GM23248 (cell line): ENCODE measurements at places on chromosomes 11 and 22. TPM values are rescaled to one million over a fixed set of nuclear protein-coding genes. Genes with fewer than 3 reads are reported as not detected.

DNA sequence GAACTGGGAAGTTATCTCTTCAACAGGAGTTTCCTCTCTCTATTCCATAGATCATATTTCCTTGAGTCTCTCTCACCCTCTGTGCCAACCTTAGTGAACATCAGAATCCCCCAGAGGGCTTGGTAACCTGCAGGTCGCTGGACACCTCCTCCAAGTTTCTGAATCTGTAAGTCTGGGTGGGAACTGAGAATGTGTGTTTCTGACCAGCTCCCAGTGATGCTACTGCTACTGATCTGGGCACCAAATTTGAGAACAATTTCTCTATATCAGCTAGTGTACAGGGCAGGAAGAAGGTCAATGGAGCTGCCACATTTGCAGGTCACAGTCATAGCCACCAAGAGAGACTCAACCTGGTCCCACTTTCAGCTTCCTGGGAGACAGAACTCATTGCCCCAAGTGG is 62.9 kb downstream of the RCN1 start:
- peaks cover 4% of the 10 kb centered on the region for H3K4me1 ChIP-seq
- H3K4me3 ChIP-seq = no peak overlapping the region
- no peak for DNase-seq
- no peak overlapping the region for H3K27ac ChIP-seq

DNA sequence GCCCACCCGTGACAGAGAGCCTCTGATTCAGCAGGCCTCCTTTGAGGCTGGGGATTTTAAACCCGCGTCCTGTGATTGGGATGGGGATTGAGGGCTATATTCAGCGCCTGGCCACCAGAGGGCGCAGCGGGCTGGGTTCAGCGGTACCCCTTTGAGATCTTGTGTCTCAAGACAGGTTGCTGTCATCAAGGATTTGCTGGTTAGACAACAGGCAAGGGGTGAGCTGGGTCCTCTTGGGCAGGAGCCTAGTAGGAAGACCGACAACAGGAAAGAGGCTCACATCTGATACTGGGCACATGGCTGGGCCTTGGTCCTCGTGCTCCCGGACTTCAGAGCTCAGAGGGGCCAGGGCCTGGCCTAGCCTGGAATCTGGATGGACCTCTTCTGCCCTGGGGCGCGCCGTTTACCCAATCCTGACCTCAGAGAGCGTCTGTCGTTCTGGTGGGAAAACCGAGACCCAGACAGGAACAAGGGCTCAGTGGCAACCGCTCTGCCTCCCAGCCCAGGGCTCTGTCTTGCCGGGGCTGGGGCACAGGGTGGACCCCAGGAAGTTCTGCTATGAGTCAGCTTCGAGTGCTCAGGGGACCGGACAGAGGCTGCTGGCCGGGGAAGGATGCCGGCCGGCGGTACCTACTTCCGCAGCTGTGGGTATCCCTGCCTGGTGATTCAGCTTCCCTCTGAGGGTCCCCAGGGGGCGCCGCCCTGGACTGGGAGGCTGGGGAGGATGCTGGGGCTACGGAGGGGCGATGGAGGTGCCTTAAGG is 929 bp upstream of the SLC35E4 start:
- H3K4me3 ChIP-seq = peak overlapping the region; percentile 79
- peak overlapping the region; percentile 72 for H3K27ac ChIP-seq
- H3K4me1 ChIP-seq = peaks cover 23% of the 10 kb centered on the region

DNA sequence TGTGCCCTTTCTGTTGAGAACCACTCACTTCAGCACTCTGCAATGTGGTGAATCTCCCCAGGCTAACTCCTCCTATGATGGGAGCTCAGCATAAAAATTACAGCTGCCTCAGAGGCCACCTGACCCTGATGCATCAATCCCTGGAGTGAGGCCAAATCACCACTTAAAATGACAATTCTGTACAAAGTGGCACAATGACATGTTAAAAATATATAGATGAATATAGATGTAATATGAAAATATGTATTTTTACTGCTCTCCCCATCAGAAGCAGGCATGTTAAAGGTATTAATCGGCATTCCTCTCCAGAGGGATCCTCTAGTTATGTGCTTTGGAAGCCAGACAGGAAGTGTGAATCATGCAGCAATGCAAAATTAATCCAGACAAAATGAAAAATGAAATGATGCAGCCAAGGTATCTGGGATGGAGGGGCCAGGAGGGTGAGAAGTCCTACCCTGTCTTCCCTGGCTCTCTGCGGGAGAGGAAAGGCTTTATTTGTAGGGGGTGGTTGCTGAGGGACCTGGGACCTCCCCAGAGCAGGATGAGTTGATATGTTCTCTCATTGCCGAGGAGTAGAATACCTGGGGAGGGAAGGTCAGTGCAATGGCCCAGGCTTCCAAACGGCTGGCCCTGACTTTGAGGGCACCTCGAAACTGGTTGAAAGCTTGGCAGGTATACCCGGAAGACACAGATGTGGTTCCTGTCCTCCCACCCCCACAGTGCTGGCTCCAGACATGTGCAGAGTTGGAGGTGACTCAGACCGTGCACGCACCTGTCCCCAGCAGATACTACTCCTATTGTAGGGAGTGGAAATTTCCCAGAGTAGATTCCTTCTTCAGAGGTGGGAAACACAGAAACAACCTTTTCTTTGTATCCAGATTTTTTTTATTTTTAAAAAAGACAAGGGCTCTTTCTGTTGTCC is 347.9 kb upstream of the NCAM1 start:
- 0 out of 2 replicates have a peak overlapping the region, but pooled peaks have one; percentile 4 for H3K27ac ChIP-seq
- H3K4me1 ChIP-seq = peaks cover 27% of the 10 kb centered on the region
- no peaks in the 10 kb centered on the region for H3K36me3 ChIP-seq
- H3K27me3 ChIP-seq = no peaks in the 10 kb centered on the region

DNA sequence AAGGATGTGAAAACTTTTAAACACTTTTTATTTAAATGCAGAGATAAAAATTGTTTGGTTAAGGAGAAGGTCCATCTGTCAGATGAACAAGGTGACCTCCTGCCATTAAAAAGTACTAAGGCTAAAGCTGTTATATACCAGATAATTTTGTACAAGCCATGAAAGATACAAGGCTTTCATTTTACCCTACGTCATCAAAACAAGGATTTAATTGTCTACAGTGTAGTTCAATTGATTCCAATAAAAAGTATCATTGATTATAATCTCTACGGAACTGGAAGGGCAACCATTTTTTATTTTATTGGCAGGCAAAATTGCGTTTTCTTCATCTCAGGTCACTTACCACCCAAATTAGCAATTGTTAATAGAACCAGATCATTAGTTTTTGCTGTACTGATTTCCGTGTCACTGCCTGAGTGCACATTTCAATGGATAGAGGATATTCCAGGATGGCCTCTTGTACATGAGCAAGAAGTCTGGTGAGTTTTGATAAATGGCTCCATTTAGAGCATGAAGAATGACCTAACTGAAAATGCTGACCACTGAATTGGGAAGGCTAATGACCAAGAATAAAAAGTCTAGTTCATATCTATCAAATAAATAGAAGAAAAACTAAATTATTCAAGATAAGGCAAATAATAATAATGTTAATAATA is 564.9 kb downstream of the JRKL start:
- H3K27me3 ChIP-seq = no peaks in the 10 kb centered on the region
- H3K4me1 ChIP-seq = no peaks in the 10 kb centered on the region
- no peaks in the 10 kb centered on the region for H3K36me3 ChIP-seq
- no peak overlapping the region for H3K4me3 ChIP-seq

DNA sequence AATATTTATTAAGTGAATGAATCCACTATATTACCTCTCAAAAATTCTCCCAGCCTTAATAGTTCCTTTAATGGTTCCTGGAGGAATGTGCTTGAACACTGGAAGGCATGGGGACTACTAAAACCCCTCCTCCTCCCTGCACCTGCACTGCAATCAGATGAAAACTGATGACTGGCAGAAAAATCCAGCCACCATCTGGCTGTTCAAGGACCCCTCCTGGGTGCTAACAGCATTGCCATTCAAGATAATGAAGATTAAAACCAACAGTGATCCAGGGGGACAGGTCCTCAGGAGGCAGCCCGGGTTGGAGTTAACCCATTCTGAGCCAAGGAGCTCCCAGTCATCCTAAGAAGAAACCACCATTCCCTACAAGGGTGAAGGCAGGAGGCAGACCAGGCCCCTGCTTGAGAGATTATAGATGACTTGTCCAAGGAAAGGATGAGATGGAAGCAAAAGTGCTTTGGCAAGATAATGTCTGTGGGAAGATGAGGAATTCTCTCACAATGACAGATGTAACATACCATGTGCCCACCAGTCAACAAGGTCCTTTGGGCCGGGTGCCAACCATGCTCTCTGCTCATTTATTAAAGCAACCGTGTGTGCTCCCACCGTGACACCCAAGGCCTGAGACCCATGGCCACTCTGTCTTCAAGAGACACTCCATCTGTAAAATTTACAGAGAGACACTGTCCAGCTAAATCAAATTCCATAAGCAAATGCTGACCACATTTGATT is 90.6 kb downstream of the LARGE1 start:
- H3K4me3 ChIP-seq = no peak overlapping the region
- H3K27ac ChIP-seq = no peak overlapping the region
- no peak for DNase-seq
- no peaks in the 10 kb centered on the region for H3K27me3 ChIP-seq

GRCh38 chr11:130162733-130163132 is 3.2 kb downstream of the ST14 start:
- peaks cover 35% of the 10 kb centered on the region for H3K27me3 ChIP-seq
- H3K36me3 ChIP-seq = no peaks in the 10 kb centered on the region
- peaks cover 13% of the 10 kb centered on the region for H3K4me1 ChIP-seq
- DNase-seq = peak; percentile 68

DNA sequence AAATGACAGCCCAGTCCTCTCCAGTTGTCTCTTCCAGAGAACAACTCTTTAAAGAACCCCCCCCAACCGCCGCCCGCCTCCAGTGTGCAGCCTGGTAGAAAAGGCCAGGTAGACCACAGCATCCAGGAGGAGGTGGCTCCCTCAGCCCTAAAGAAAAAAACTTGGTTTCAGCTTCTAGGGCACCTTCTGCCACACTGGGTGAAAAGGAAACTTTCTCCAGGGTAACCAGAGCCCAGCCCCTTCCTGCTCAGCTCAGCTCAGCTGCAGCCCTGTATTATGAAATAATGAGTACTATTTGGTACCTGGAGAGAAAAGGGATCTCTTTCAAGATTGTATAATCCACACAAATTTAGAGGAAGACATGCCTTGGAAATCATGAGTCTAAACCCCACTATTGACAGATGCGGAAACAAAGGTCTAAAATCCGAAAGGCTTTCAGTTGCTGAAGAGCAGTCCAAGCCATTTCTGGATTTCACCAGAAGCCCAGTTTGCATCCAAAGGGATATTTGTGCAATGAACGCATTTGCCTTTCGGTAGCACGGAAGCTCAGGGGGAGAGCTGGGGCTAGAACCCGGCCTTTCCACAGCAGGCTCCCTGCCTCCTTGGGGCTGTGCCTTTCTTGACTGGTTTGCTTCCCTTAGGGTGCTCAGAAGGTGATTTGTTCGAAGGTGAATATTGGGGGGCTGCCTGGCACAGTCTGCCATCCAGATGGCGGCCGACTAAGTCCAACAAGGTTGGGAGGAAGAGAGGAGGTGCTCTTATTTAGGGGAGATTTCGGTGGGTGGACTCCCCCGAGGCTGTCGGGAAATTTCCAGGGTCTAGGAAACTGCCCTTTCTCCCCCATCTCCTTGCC is 3.3 kb downstream of the FXYD6 start:
- H3K27ac ChIP-seq = no peak overlapping the region
- H3K4me1 ChIP-seq = no peaks in the 10 kb centered on the region
- no peak for DNase-seq
- no peak overlapping the region for H3K4me3 ChIP-seq
- peaks cover 50% of the 10 kb centered on the region for H3K27me3 ChIP-seq

DNA sequence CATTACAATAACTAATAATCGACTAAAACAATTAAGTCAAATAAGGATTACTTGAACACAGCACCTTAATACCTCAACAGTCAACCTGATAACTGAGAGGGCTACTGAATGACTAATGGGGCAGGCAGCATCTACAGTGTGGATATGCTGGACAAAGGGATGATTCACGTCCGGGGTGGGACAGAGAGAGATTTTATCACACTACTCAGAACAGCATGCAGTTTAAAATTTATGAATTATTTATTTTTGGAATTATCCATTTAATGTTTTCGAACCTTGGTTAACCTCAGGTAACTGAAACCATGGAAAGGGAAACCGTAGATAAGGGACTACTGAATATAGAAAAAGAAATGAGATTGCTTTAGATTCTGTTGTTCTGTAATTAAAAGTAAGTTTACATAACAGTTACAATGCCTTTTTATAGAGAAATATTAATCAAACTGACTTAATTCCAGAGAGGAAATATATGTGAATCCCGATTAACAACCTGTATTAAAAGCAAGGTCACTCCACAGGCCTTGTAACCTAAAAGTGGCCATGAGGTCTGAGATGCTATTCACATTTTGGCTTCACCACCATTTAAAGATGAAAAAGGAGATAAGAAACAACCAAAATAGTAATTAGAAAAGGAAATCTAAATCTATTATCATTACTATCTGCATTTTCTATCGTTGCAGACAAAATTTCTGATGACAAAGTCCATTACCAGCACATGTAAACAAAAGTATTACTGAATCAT is 119.0 kb upstream of the TP53AIP1 start:
- no peak overlapping the region for H3K27ac ChIP-seq
- H3K4me1 ChIP-seq = peaks cover 11% of the 10 kb centered on the region
- 0 out of 2 replicates have a peak, but pooled peaks cover 5% of the 10 kb centered on the region for H3K36me3 ChIP-seq
- no peak overlapping the region for H3K4me3 ChIP-seq
- no peaks in the 10 kb centered on the region for H3K27me3 ChIP-seq
- DNase-seq = peak; percentile 75

- H3K4me1 ChIP-seq = no peaks in the 10 kb centered on the region
- no peak for DNase-seq
- H3K27me3 ChIP-seq = peaks cover 71% of the 10 kb centered on the region
- no peak overlapping the region for H3K4me3 ChIP-seq
Measured at GRCh38 chr11:279040-279965, 1.1 kb downstream of the NLRP6 start.

- H3K36me3 ChIP-seq = no peaks in the 10 kb centered on the region
- H3K4me1 ChIP-seq = no peaks in the 10 kb centered on the region
- DNase-seq = no peak
- H3K27ac ChIP-seq = no peak within 1 kb of the TSS
Measured at GRCh38 chr22:17007852-17008731, at the start of gene GAB4. GAB4 (minus strand) TSS chr22:17008222; CDS start chr22:17008114, 108 bp downstream.

GRCh38 chr11:71572811-71573210 is 7.4 kb downstream of the KRTAP5-10 start:
- H3K4me3 ChIP-seq = no peak overlapping the region
- peaks cover 32% of the 10 kb centered on the region for H3K27me3 ChIP-seq
- no peak for DNase-seq
- H3K27ac ChIP-seq = no peak overlapping the region
- H3K36me3 ChIP-seq = no peaks in the 10 kb centered on the region

- no peak for DNase-seq
- no peak overlapping the region for H3K27ac ChIP-seq
- H3K4me1 ChIP-seq = no peaks in the 10 kb centered on the region
- H3K4me3 ChIP-seq = no peak overlapping the region
Measured at GRCh38 chr11:96990914-96991313, 601.1 kb downstream of the JRKL start.

- H3K27me3 ChIP-seq = no peaks in the 10 kb centered on the region; the same call in 1 of the 2 replicates
- no peaks in the 10 kb centered on the region for H3K36me3 ChIP-seq
- no peak for DNase-seq
- peaks cover 12% of the 10 kb centered on the region for H3K4me1 ChIP-seq
Measured at GRCh38 chr22:37355174-37355573, 72.1 kb downstream of the ELFN2 start.

The RIC3 gene
- total RNA-seq = not detected in 2 replicates

The SULT4A1 gene
- not detected in 2 replicates for total RNA-seq

The GAL3ST3 gene
- total RNA-seq = not detected in 2 replicates

The OR8A1 gene
- total RNA-seq = not detected in 2 replicates

The OR52I2 gene
- total RNA-seq = not detected in 2 replicates

The CARNS1 gene
- 0.38 and 0.43 TPM in 2 replicates for total RNA-seq

The PGR gene
- not detected in 2 replicates for total RNA-seq

The MACROD1 gene
- 21.0 and 403 TPM in 2 replicates for total RNA-seq

The DDIAS gene
- 5.4 and 7.6 TPM in 2 replicates for total RNA-seq
